ENCODE measurements at places on chromosomes 3 and 15.

- DNase-seq, result no peak
Observed at GRCh38 chr3:73556520-73557372, 68.0 kb downstream of the PDZRN3 start.

DNA sequence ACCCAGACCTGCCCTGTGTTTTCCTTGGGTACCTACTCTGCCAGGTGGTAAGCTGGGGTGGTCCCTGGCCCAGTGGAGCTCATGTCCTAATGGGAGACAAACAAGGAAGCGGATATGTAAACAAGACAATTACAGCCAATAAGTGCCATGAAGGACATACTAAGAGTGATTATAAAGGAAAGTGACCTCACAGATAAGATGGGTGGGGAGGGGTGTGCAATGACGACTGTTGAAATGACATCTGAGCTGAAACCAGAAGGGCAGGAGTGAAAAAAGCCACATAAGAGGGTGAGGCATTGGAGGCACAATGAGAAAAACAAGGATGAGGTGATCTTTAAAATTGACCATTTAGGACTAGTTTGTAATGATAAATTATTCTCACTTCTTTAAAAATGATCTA, 336.2 kb upstream of the IL12A start:
- no peak for DNase-seq

- no peak for DNase-seq
Observed at GRCh38 chr3:117696851-117697407, 987.4 kb downstream of the TUSC7 start.

GRCh38 chr3:47847260-47847659, 44.3 kb downstream of the DHX30 start:
- no peak for DNase-seq

DNA sequence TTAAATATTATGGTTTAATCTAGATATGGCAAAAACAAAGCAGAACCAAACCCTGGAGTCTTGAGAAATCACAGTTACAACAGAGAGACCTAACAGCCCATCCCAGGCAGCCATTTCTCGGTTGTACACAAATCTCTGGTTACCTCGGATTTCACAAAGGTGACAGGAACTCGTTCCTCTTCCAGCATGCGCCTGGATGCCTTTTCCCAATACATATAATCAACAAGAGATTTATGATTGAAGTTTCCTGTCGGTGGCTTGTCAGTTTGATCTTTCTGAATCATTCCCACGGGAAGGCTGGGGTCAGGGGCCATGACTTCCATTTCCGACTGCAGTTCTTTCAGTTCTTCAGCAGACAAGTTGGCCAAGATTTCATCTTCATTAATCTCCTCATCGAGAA, 445 bp downstream of the LMOD3 start:
- DNase-seq, result no peak

DNA sequence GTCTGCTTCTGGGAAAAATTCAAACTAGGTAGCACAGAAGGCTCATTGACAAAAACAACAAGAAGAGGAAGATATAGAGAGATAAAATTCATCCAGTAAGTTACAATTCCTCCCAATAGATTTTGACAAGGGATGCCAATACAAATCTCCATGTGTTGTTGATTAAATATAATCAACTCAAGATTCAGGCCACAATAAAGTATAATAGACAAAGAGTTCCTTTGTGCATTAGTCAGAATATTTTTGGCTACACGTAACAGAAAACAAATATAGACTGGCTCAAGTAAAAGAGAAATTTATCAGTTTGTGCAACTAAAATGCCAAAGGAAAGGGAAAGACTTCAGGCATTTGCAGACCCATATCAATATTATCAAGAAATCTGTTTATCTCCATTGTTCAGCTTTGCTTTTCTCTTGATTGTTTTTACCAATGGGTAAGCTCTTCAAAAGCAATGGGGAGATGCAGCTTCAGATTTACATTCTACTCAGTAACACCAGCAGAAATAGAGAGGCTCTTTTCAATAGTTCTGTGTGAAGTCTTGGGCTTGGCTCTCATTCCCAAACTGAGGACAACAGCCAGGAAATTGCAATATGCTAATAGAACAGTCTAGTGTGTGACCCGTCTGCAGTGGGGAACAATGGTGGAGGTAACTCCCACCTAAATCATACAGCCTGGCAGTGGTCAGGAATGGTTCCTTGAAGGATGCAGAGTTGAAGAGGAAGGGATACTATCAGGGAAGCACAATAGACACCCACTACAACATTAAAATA, 77.6 kb upstream of the PROK2 start:
- DNase-seq, result no peak

GRCh38 chr3:79392479-79392878, 375.3 kb downstream of the ROBO1 start:
- DNase-seq, result no peak

- no peak for DNase-seq
Observed at GRCh38 chr15:71278989-71279756, 163.9 kb downstream of the THSD4 start.

GRCh38 chr15:71248386-71248785, 133.1 kb downstream of the THSD4 start:
- DNase-seq, result no peak

DNA sequence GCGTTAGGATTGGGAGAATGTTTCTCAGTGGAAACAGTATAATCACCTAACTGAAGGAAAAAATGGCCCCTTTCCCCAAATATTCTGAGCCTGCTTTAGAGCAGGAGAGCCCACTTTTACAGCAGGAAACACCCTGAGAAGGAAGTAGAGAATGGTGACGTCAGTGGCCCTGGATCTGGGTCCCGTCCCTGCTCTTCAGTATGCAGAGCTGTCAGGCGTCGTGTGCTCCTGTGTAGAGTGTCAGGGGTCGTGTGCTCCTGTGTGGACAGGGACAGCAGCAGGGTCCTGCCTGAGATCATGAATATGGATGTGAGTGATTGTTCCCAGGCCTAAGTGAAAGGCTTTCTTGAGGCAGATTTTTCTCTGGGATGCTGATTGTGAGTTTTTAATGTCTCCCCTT, 45.2 kb downstream of the CGNL1 start:
- DNase-seq, result no peak

- DNase-seq, result no peak
Observed at GRCh38 chr3:3927198-3927597, 128.0 kb downstream of the LRRN1 start.

DNA sequence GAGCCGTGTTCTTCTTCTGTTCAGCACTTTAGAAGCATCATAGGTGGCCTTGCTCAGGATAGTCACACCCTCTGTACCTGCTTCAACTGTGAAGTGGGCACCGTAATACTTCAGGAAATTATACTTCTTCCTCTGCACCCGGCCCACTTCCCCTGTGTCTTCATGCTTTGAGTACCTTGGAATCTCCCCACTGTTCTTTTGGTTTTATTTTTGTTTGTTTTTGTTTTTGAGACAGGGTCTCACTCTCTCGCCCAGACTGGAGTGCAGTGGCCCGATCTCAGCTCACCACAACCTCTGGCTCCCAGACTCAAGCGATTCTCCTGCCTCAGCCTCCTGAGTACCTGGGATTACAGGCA, 1.7 kb downstream of the P2RY14 start:
- no peak for DNase-seq

- DNase-seq, result no peak
Observed at GRCh38 chr15:82871358-82871757, 61.9 kb downstream of the WHAMM start.

- peak; percentile 92 for DNase-seq
Observed at GRCh38 chr15:63502843-63503738, 1.3 kb upstream of the USP3 start.

GRCh38 chr15:73326157-73326556, 42.6 kb downstream of the HCN4 start:
- no peak for DNase-seq

DNA sequence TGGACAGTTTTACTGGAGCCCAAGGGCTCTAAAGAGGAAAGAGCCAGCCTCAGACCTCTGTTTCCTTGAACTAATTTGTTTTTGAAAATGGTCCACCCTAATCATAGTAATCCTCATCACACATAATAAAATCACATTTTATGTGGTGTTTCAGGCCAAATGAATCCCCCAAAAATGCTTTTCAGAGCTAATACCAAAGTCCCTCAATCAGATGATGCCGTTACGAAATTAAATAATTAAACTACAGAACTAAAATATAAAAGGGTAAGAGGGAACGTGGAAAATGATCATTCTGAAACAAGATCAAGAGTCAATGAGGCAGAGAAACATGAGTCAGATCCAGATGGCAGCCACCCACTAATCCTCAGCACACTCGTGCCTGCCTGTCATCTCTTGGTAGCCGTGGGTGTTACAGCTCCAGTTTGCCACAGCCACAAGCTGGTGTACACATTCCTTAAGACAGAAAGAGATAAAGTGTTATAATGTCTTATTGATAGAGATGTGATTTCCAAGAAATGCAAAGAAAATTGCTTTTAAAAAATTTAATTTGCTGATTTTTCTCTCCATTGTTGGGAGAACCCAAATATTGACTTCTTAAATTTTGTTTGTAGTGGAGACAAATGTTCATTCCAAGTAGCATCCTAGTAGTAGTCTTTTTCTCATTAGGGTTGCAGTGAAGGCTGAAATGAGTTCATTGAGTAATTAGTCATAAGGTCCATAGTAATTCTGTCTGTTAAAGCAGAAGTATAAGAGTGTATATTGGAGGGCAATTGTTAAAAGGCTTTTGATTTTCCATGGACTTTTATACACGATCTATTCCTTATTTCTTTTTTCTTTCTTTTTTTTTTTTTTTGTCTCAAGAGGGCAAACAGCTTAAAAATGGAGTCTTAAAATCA, 104.2 kb downstream of the AGBL1 start:
- no peak for DNase-seq

- no peak for DNase-seq
Observed at GRCh38 chr15:101437209-101437608, 52.3 kb downstream of the PCSK6 start.

DNA sequence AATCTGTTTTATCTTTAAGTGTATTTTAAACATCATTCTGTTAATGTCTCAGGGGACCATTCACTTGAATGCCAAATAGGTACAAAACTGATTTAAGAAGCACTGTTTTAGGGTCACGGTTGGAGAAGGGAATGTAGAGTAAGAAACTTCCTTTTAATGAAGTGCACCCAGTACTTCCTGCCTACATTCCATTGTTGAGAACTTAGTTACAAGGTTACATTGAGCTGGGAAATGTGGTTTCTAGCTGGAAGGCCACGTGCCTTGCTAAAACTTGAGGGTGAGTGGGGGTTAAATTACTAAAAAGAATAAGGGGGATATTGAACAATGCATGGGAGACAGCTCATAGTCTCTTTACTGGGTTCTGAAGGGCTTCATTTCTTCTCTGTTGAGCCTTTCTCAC, 78.3 kb upstream of the TBC1D5 start:
- no peak for DNase-seq

- DNase-seq, result no peak
Observed at GRCh38 chr3:126057936-126058335, 26.0 kb downstream of the SLC41A3 start.

Measured in GM12878 (cell line).